Adipose tissue (tissue), 3 donors: ENCODE measurements at places on chromosomes 3 and 15. TPM values are rescaled to one million over a fixed set of nuclear protein-coding genes. Genes with fewer than 3 reads are reported as not detected.

Gene RASGRP1
- polyA plus RNA-seq = 0.34 TPM

Gene SEMA3B
- polyA plus RNA-seq = 29.2 TPM

Gene RBP2
- 0.52 TPM for polyA plus RNA-seq

Gene NOX5
- 0.11 TPM for polyA plus RNA-seq

Gene TTC21A
- 2.7 TPM for polyA plus RNA-seq

Gene TMEM158
- 2.6 TPM for polyA plus RNA-seq

Gene CIAO2A
- polyA plus RNA-seq = 58.8 TPM

Gene FAM219B
- polyA plus RNA-seq = 65.4 TPM
